NCI-H526 treated with DMSO at 0.1 percent for 48 hours (cell line): ENCODE measurements at places on chromosomes 11 and 22.

- no peak for DNase-seq
Observed at GRCh38 chr11:11856638-11857037, 14.9 kb downstream of the USP47 start.

GRCh38 chr22:48507171-48507570 lies 1320.5 kb downstream of the BRD1 start:
- no peak for DNase-seq

DNA sequence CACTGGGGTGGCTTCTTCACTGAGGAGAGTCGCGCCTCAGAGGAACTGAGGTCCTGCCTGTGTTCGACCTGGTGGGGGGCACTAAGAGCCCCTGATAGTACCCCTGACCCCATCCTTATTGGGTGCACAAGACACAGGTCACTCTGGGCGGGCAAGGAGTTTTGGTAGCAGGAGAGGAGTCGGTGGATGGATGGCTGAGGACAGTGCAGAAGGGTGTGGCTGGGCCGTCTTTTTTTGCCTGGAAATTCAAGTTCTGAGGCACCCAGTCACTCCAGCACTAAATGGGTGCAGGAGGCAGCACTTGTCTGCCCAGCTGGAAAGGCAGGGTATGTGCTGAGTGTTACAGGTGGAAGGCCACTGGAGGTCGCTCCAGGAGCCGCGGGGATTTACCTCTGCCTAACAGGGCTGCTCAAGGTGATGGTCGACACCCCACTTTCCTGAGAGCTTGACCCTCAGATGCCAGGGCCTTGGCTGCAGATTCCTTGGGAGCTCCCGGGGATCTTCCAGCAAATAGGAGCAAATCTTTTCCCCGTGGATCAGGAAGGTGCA lies 960 bp downstream of the TSSC4 start:
- DNase-seq, result no peak

DNA sequence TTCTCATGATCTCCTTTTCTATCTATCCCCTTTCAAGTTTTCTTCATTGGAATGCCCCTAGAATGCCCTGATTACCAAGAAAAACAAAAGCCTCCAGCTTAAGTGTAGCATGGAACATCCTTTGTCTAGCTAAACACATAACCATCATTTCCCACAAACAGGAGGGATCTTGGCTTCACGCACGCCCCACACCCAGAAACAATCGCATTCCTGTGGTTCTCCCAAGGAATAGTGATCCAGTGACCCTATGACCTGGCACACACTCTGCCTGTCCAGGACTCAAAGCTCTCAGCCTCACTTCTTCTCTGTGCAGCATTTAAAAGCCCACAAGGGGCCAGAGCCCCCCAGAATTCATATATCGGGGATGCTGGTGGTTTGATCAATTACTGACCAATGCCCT lies 9.3 kb upstream of the POU2AF1 start:
- no peak for DNase-seq

DNA sequence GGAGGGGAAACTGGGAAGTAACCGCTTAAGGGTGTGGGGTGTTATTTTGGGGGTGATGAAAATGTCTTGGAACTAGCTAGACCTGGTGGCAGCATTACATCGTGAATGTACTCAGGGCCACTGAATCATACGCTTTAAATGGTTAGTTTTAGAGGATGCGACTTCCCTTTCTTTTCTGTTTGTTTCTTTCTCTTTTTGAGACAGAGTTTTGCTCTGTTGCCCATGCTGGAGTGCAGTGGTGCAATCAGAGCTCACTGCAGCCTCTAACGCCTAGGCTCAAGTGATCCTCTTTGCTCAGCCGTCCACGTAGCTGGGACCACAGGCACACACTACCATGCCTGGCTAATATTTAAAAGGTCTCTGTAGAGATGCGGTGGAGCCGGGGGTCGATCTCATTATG lies 5.6 kb upstream of the MIAT start:
- no peak for DNase-seq

DNA sequence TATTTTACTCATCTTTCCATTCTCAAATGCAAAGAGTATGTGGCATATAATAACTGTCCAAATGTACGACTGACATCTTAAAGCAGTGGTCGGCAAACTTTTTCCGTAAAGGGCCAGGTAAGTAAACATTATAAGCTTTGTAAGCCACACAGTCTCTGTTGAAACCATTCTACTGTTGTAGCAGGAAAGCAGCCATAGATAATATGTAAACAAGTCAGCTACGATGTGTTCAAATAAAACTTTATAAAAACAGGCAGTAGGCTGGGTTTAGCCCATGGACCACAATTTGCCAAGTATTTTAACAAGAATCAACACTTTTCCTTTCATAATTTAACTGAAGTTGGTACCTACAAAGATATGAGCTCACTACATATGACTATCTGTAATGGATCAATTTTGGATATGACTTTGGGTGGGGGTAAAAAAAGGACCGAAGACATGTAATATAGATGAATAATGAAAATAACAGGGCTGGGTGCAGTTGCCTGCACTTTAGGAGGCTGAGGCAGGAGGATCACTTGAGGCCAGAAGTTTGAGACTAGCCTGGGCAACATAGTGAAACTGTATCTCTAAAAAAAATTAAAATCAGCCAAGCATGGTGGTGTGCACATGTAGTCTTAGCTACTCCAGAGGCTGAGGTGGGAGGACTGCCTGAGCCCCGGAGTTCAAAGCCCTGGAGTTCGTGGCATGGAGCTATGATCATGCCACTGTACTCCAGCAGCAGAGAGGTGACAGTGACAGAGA lies 5.7 kb downstream of the RDX start:
- no peak for DNase-seq
